T-helper 2 cell treated with Interferon-gamma antibody and Interleukin-4, amounts not matched to agents 5 μg/mL and 100 μg/mL, for 36 hours (primary cell): ENCODE measurements at places on chromosomes 6 and 20.

- H3K4me3 ChIP-seq = no peak overlapping the region
- DNase-seq = no peak
- H3K27me3 ChIP-seq = peaks cover 8% of the 10 kb centered on the region
- H3K4me1 ChIP-seq = peaks cover 3% of the 10 kb centered on the region
- no peak overlapping the region for H3K27ac ChIP-seq
These were observed 111.5 kb downstream of the SESN1 start for GRCh38 chr6:108983151-108983550.

- no peak overlapping the region for H3K4me3 ChIP-seq
- H3K27ac ChIP-seq = no peak overlapping the region
- no peak for DNase-seq
- H3K36me3 ChIP-seq = no peaks in the 10 kb centered on the region
- H3K4me1 ChIP-seq = no peaks in the 10 kb centered on the region
- peaks cover 9% of the 10 kb centered on the region for H3K27me3 ChIP-seq
These were observed 34.5 kb upstream of the FERMT1 start for GRCh38 chr20:6157345-6157744.

- no peaks in the 10 kb centered on the region for H3K27me3 ChIP-seq
- peaks cover 38% of the 10 kb centered on the region for H3K4me1 ChIP-seq
- peak overlapping the region; percentile 95 for H3K27ac ChIP-seq
- no peak for DNase-seq
These were observed 130.0 kb upstream of the ARG1 start for GRCh38 chr6:131443014-131443413.

- H3K36me3 ChIP-seq = no peaks in the 10 kb centered on the region
- no peak overlapping the region for H3K4me3 ChIP-seq
- H3K27me3 ChIP-seq = no peaks in the 10 kb centered on the region
- H3K4me1 ChIP-seq = no peaks in the 10 kb centered on the region
- no peak overlapping the region for H3K27ac ChIP-seq
- DNase-seq = no peak
These were observed 53.2 kb downstream of the PHACTR3 start for GRCh38 chr20:59657459-59658046.

- H3K4me3 ChIP-seq = no peak overlapping the region
- H3K27me3 ChIP-seq = no peaks in the 10 kb centered on the region
- H3K36me3 ChIP-seq = no peaks in the 10 kb centered on the region
- no peak overlapping the region for H3K27ac ChIP-seq
- DNase-seq = no peak
- H3K4me1 ChIP-seq = peaks cover 2% of the 10 kb centered on the region
These were observed 40.1 kb upstream of the CARMIL1 start for GRCh38 chr6:25239059-25239458.

DNA sequence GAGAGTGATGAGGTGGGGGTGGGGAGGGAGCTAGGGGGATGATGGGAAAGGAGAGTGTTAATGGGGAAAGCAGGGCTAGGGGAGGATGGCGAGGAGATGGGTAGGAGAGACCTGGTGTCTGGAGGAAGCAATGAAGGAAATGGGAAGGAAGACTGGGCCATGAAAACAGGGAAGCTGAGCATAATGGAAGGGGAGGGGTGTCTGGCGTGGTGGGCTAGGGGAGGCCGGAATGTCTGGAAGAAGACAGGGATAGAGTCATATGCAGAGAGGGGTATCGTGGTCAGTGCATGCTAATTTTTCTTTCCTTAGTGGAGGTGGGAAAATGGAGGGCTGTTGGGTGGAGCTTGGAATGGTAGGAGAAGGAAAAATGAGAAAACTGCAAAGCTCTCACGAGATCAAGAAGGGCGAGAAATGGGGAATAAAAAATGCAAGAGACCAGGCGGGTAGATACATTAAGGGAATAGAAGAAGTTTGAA is 423 bp downstream of the KLHDC3 start:
- no peak for DNase-seq
- H3K4me3 ChIP-seq = peak overlapping the region; percentile 97
- peak overlapping the region; percentile 92 for H3K27ac ChIP-seq

GRCh38 chr6:40582892-40583291 is 4.3 kb downstream of the LRFN2 start:
- H3K27ac ChIP-seq = no peak overlapping the region
- H3K4me3 ChIP-seq = no peak overlapping the region
- DNase-seq = no peak
- H3K4me1 ChIP-seq = peaks cover 12% of the 10 kb centered on the region
- no peaks in the 10 kb centered on the region for H3K36me3 ChIP-seq

DNA sequence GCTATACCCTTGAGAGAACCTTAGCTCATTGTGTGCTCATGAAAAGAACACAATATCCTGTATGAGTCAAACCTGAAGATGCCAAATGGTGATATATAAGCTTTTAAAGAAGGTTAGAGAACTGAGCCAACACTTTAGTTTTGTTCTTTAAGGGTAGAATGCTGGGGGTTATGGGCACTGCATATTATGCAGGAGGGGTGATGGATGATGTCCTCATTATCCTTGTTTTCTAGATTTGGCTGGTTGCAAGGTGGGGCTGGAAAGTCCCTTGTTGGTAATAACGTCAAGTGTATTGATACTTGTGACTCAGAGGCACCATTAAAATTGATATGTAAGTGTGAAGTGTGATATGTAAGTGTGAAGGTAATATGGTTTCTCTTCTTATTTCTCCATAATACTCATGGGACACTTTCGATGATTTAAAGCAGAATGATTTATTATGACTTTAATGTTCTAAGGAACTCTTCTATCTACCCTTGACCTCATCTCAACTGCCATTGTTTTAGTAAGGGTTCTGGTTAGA is 113.7 kb upstream of the DTNBP1 start:
- peak overlapping the region; percentile 16 for H3K4me3 ChIP-seq
- H3K4me1 ChIP-seq = peaks cover 47% of the 10 kb centered on the region
- H3K27ac ChIP-seq = peak overlapping the region; percentile 85
- DNase-seq = peak; percentile 77

DNA sequence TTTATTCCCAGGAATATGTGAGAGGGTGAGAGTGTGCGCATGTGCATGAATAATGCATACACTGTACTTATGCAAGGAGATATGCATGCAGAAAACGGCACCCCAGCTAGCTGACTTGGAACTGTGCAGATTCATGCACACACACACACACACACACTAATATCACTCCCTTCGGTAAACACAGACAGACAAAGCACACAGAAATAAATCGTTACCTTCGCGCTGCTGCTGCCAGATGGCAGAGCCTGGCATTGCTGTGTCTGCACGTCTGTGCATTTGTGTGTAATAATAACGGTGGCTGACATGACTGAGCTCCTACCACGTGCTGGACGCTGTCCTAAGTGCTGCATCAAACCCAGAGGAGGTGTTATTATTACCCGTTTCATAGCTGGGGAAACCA is 36.8 kb downstream of the PREX1 start:
- no peak for DNase-seq
- H3K27ac ChIP-seq = no peak overlapping the region
- peaks cover 4% of the 10 kb centered on the region for H3K27me3 ChIP-seq
- no peak overlapping the region for H3K4me3 ChIP-seq
- peaks cover 33% of the 10 kb centered on the region for H3K4me1 ChIP-seq

GRCh38 chr6:33017694-33018353 is 8.4 kb upstream of the HLA-DOA start:
- no peak overlapping the region for H3K4me3 ChIP-seq
- peak overlapping the region; percentile 38 for H3K27ac ChIP-seq
- H3K36me3 ChIP-seq = no peaks in the 10 kb centered on the region
- peaks cover 10% of the 10 kb centered on the region for H3K27me3 ChIP-seq
- H3K4me1 ChIP-seq = peaks cover 34% of the 10 kb centered on the region

DNA sequence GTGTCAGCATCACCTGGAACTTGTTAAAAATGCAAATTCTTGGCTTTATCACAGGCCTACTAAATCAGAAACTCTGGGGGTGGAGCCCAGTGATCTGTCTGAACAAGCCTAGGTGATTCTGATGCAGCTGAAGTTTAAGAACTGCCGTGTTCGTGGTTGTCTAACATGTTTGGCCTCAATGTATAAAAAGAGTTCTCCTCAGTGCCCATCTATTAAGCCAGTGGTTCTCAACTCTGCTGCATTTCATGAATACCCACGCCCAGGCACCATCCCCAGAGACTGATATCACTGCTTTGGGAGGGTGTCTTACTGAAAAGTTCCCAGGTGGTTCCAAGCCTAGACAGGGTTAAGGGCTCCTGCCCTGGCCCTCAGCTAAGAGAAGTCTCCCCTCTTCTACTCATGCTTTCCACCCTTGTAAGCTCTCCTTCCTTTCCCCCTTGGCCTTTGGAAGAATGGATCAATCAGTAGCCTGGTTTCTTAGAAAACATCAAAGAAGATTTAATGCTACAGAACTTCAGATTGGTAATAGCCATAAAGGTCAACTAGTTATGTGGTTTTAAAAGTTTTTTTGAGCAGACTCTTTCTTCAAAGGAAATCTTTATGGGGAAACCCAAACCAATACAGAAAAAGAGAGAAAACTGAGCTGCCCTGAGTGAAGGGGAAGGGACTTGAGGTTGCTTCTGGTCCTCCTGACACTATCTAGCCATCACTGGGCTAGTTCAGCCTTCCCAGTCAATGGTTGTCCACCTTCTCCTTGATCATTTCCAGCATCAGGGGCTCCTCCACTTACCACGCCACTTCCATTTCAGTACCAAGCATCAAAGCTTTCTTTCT is 38.9 kb upstream of the TNFAIP3 start:
- H3K4me3 ChIP-seq = peak overlapping the region; percentile 43
- no peaks in the 10 kb centered on the region for H3K27me3 ChIP-seq
- no peaks in the 10 kb centered on the region for H3K36me3 ChIP-seq
- peak; percentile 72 for DNase-seq

DNA sequence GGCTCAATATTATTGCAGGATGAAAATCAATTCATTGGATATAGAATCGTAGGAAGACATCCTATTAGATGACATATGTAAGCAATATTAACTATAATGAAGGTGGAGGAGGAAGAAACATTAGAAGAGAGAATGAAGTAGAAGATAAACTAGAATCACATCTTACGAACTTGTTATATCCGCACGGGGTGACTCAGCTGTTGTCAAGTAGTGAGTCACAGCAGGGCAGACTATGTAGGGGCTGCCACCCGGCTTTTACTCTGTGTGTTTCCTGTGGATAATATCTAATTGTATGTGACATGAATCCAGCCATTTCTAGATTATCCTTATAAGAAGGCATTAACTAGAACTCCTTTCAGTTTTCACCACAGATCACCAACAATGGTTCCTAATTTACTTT is 520.2 kb downstream of the DOK5 start:
- no peak overlapping the region for H3K27ac ChIP-seq
- no peaks in the 10 kb centered on the region for H3K4me1 ChIP-seq
- no peaks in the 10 kb centered on the region for H3K27me3 ChIP-seq
- H3K36me3 ChIP-seq = no peaks in the 10 kb centered on the region
- no peak for DNase-seq
- H3K4me3 ChIP-seq = no peak overlapping the region

- H3K4me1 ChIP-seq = peaks cover 10% of the 10 kb centered on the region
- no peaks in the 10 kb centered on the region for H3K27me3 ChIP-seq
- no peak overlapping the region for H3K4me3 ChIP-seq
These were observed 210.2 kb upstream of the THEMIS start for GRCh38 chr6:128111096-128111495.

DNA sequence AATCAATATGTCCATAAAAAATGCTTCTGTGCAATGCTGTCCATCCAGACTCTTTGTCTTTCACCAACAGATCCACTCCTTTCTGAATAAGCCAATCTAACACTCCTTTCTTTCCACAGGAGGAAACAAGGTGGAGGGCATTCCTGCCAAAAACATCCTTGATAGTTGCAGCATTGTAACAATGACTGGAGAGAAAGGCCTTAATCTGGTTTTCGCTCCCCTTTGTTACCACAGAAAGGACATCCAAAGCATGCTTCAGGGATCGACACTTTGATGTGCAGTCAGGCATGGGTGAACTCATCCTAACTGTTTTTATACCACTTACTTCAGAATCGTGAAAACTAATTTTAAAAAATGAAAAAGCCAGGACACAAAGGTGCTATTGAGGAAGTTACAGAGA is 7.4 kb downstream of the IBTK start:
- no peak for DNase-seq
- no peak overlapping the region for H3K4me3 ChIP-seq
- H3K27me3 ChIP-seq = no peaks in the 10 kb centered on the region

- H3K4me1 ChIP-seq = no peaks in the 10 kb centered on the region
- no peaks in the 10 kb centered on the region for H3K36me3 ChIP-seq
- no peaks in the 10 kb centered on the region for H3K27me3 ChIP-seq
- DNase-seq = no peak
- no peak overlapping the region for H3K27ac ChIP-seq
- H3K4me3 ChIP-seq = no peak overlapping the region
These were observed 151.5 kb downstream of the EYA4 start for GRCh38 chr6:133392641-133393040.

- no peak overlapping the region for H3K27ac ChIP-seq
- H3K36me3 ChIP-seq = no peaks in the 10 kb centered on the region
- H3K27me3 ChIP-seq = peaks cover 30% of the 10 kb centered on the region
- peaks cover 26% of the 10 kb centered on the region for H3K4me1 ChIP-seq
- no peak overlapping the region for H3K4me3 ChIP-seq
These were observed 21.2 kb upstream of the BNIP5 start for GRCh38 chr6:36357872-36358225.

DNA sequence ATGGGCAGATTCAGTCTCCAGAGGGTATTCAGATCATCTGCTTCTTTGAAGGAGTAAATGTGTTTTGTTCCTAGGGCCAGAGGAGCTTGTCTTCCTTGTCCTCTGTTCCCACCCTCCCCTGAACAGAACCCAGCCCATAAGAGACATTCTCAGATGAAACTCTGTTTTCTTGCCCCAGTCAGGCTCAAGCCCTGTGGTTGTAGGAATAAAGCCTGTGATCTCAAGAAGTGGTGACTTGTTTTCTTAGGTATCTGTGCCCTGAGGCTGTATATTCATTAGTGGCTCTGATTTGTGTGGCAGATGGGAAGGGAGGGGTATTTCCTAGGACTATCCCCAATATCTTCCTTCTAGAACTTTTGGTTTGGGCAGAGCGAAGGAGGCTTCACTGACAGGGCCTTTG is 27.9 kb downstream of the GSS start:
- H3K27me3 ChIP-seq = no peaks in the 10 kb centered on the region
- H3K27ac ChIP-seq = no peak overlapping the region
- H3K4me3 ChIP-seq = no peak overlapping the region

DNA sequence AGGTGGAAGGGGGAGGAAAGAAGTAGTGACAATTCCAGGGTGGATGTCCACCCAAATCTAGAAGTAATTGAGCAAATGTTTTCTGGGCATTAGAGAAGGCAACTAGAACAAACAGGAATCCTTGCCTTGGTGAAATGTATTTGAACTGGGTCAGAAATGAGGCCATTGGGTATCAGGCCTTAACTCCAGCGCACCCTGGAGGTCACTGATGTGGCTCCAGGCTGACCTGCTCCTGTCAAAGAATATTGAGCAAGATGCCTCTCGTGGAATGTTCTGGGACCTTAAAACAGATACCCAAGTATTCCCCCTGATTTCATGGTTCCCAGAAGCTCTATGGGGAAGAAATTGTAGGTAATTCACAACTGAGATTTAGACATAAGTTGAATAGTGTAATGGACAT is 6.9 kb downstream of the HLA-DPB1 start:
- peaks cover 11% of the 10 kb centered on the region for H3K36me3 ChIP-seq
- H3K27me3 ChIP-seq = peaks cover 3% of the 10 kb centered on the region
- no peak overlapping the region for H3K4me3 ChIP-seq
- no peak for DNase-seq
- no peak overlapping the region for H3K27ac ChIP-seq
